Stimulated activated CD4-positive, alpha-beta T cell treated with anti-CD3 and anti-CD28 coated beads, TNF-alpha, amount 100 ng/mL, for 4 hours (primary cell): ENCODE measurements at places on chromosomes 11 and 22.

DNA sequence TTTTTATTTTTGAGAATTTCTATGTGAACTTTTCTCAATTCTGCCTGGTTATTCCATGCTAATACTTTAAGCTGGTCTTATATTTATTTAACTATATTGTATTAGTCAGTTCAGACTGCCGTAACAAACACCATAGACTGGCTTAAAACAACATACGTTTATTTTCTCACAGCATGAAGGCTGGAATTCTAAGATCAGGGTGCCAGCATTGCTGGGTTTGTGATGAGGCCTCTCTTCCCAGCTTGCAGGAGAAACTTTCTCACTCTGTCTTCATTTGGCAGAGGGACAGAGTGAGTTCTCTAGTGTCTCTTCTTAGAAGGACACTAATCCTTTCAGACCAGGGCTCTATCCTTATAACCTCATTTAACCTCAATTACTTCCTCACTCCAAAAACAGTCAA lies 16.2 kb upstream of the TEAD1 start:
- no peak for DNase-seq

- DNase-seq, result no peak
Observed at GRCh38 chr11:37108436-37109285, 510.6 kb upstream of the RAG2 start.

DNA sequence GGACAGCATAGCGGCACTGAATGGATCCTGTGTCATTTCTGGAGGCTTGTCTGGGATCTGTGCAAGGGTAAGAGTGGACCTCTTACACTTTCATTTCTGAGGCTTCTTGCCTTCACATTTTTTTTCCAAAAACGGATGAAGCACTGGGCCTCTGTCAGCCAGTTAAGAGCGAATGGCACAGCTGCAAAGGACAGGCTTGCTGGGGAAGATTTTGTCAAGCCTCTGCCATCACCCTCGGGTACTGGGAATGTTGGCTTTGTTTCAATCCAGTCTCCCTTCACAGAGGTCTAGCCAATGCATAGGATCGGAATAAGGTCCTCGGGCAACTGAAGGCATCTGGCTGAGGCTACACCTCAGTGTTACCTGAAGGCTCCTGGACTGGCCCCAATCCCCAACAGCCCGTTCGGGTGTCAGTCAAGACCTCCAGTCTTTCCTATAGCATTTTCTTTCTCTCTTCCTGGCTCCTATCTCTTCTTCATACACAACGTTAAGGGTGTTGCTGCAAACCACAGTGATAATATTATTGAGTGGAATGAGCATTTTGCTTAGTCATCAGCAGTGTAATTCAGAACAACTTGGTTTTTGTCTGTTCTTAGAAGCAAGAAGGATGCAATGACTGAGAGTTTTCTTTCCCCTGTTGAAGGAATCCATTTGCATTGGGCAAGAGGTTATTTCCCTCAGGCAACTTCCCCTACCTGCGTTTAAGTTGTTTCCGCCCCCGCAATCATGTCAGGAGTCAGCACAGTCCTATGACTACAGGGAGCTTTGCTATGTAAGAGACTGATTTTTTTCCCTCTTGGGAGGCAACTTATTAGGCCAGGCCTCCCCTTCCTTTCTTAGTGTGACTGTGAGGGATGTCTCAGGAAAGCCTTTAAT lies 22.8 kb downstream of the NPAT start:
- DNase-seq, result peak; percentile 34

DNA sequence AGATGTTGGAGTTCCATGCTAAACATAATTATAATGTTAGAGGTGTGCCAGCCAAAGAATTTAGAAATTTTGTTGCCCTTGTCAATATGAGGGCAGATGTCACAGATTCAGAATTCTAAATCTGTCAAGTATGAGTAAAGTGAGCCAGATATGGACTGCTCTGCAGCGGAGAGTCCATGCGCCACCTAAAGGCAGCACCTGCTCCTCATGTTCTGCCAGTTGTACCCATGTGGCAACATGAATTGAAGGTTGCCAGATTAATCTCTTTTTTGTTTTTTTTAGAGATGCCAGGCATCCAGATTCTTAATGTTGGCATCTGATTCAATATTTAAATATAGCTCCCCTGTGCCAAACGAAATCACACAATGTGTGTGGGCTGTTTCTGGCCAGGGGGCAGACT lies 678.6 kb upstream of the ANO5 start:
- no peak for DNase-seq

- DNase-seq, result no peak
Observed at GRCh38 chr11:120122924-120123683, 14.8 kb downstream of the TRIM29 start.

DNA sequence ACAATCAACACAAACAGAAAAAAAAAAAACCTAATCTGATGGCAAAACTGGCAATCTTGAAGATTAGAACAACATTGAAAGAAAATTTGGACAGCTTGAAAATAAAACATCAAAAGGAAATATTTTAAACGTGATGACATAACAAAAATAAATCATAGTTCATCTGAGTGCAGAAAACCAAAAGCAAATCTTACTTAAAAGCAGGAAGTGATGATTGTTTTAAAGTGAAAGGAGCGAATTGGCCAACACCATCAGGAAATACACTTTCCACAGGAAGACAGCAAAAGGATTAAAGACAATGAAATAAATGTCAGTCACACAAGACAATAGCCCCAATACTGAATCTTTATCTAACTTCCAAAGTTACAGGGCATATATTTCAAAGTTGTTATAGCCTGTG lies 696.5 kb upstream of the CHORDC1 start:
- DNase-seq, result no peak
